ENCODE measurements at places on chromosomes 7 and 10.

- no peak for DNase-seq
Measured at GRCh38 chr7:128884561-128885369, 22.1 kb downstream of the ATP6V1F start.

DNA sequence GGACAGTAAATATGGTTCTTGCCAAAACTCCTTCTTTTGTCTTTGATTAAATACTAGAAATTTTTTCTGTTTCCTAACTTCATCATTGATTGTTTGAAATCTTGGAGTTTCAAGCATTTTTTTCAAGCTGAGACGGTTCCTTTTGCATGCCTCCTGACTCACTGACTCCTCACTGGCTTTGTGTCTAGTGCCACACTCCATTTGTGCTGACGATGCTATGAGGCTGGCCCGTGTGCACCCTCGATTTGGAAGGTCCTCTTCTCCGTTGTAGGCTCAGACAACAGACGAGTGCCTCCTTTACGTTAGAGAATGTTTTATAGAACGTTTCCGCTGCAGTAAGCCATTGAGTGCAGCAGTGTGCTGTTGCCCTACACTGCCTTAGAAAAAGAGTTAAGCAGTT, 10.8 kb upstream of the CSGALNACT2 start:
- no peak for DNase-seq

DNA sequence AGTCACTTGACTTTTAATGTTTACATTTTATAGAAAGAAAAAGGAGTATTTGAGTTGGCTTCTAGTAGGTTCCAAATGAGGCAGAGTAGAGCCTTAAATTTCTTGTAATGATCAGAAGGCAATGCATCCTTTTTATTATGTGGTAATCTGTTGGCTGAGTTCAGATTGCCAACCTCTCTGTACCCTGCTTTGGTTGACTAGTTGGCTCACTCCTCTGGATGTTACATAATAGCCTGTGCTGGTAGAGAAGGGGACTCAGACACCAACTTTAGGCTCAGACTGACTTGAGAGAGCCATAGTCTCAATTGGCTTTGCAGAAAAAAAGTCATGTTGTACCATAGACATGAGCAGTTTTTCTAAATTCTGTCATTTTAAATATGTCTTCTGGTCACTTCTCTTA, 46.8 kb upstream of the GLCCI1 start:
- DNase-seq: no peak

DNA sequence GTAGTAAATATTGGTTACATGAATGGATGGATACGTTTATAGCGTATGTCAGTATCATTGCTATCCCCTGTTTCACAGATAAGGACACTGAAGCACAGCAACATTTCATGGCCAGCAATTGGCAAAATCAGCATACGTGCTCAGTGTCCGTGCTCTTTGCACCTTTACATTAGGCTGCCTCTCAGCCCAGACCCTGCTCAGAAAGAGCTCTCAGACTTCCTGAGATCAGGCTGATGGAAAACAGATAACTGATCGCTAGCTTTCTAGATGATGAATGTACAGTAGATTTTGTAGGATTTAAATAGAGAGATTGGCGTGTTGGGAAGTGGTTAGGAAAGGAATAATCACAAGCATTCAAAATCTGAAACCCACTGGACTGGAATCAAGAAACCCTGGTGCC, 106.7 kb downstream of the ARID5B start:
- DNase-seq: no peak

DNA sequence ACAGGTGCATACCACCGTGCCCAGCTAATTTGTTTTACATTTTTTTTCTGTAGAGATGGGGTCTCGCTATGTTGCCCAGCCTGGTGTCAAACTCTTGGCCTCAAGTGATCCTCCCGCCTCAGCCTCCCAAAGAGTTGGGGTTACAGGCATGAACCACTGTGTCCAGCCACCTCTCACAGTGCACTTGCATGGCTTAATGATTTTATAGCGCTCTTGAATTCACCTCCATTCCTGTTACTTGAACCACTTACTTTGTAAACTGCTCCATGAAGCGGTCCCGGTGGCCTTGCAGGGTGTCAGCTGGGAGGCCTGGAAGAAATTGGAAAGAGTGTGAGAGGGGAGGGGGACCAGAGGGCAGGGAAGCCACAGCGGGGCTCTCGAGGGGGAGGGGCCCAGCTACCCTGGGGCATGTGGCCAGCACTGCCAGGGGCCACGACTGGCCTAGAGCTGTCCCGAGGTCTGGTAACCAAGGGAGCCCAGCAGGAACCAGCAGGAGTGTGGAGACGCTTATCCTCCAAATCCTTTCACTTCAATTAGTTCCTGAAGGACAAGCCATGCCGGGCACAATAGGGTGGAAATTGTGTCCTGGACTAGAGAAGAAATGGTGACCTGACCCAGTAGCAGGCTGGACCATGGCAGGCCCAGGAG, 76.0 kb downstream of the SPDYE5 start:
- DNase-seq: no peak

DNA sequence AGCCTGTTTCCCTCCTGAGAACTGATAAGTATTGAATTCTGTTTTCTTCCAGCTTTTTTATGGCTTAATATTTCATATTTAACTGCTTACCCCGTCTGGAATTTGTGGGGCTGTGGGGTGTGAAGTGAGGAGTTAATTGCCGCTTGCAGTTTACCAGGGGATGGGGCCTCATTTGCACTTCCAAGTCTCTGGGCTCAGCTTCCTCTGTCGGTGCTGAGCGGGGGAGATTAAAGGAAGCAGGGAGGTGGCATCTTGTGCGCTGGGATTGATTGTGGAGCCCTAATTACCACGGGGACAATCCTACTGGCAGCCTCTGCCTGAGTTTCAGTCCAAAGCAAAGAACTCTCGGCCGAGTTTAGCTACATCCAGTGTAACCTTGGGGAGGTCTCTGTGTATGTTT, 33.4 kb downstream of the ELFN1 start:
- no peak for DNase-seq

- DNase-seq: no peak
Measured at GRCh38 chr10:45383682-45384330, 9.8 kb downstream of the ALOX5 start.

DNA sequence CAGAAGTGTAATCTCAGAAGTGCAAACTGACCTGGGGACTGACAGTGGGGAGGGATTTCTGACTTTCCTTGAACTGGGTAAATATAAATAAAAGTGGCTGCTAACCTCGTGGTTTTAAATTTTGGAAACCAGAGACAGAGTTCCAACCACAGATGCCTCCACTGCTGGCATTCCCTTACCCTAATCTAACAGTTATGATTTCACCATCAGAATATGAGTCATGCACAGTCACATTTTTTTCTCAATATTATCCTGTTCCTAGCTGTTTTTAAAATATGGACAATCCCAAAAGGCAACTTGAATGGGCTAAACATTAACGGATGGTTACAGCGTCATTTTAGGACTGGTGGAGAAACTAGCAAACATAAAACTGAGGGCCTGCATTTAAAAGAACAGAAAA, 264.3 kb upstream of the INHBA start:
- DNase-seq: no peak

DNA sequence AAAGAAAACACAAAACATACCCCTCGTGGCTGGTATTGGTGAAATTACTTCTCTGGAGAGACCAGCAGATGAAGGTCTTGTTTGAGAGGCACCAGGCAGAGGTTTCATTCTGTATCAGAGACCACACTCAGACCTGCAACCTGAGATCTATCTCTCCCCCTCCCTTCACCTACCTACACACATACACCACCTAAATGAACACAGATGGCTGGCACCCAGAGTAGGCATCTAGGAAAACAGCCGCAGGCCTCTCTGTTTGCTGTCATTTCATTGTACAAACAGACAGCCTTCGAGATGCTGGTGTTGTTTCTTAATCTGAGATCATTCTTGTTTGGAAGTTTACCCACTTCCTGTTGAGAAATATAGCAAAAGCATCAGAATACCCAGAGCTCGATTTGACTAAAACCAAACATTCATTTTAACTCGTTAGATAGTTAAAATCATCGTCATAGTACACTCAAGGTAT, 173.9 kb upstream of the SLC25A13 start:
- DNase-seq: no peak

GRCh38 chr10:75876710-75877109, 445.3 kb downstream of the LRMDA start:
- no peak for DNase-seq

DNA sequence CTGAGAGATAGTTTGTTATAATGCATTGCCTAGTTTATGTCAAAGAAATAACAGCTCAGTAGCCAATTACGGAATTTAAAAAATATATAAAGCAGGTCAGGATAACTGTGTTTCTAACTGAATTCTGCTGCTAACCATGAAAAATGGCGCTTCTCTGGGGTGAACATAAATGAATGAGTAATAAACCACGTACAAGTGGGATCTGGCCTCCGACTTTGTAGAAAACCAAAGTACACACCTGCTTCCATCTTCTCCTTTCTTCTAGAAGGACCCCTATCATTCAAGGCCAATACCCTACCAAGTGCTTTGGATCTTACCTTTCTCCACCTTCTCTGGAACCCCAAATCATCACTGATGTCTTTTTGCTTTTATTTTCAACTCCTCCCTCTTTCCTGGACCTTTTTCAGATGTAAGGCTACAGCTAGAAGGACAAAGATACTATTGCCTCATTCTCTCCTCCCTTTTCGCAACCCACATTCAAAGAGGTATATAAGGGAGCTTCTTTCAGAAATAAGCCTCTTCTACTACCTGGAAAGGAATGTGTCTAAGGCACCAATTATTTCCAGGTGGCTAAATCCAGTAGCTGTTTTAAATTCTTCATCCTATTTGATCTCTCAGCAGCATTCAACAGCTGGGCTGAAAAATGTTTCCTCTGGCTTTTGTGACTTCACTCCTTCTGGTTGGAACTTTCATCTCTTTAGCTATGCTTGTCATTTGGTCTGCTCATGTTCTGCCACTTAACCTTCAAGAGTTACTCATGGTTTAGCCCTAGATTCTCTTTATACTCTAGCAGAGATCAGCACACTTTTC, 37.7 kb downstream of the NAMPT start:
- DNase-seq: no peak

GRCh38 chr7:151068069-151068773, 8.8 kb downstream of the SLC4A2 start:
- DNase-seq: no peak

DNA sequence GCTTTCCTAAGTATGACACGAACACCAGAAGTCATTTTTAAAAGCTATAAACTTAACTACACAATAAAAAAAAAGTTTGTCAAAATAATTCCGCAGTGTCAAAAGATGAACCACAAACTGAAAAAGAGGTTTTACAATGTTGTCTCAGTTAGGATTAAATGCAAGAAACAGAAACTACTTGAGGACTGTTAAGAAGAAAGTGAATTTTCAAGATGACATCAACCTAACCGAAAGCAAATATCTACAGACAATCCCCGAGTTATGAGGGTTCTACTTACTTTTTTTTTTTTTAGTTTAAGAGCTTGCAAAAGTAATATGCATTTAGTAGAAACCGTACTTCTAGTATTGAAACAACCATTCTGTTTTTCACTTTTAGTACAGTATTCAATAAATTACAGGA, 62.3 kb downstream of the TFPI2 start:
- no peak for DNase-seq

- no peak for DNase-seq
Measured at GRCh38 chr10:86190291-86190690, 176.3 kb downstream of the GRID1 start.

GRCh38 chr10:101126684-101127628, 4.1 kb upstream of the TLX1 start:
- no peak for DNase-seq

DNA sequence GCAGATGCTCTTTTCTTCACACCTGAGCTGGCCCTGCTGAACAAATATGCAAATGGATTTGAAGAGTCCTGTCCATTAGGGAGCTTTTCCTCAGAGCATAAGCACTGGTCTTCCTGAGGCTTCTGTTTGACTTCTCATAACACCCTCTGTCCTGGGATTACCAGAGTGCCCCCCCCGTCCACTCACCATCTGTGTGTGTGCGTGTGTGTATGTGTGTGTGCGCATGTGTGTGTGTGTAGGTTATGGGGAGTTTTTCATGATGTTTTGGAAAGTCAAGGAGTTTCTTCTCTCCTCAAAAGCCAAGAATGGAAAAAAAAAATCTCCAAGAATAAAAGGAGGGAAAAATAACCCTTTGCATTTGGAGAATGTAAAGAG, 57.7 kb upstream of the COMTD1 start:
- no peak for DNase-seq

DNA sequence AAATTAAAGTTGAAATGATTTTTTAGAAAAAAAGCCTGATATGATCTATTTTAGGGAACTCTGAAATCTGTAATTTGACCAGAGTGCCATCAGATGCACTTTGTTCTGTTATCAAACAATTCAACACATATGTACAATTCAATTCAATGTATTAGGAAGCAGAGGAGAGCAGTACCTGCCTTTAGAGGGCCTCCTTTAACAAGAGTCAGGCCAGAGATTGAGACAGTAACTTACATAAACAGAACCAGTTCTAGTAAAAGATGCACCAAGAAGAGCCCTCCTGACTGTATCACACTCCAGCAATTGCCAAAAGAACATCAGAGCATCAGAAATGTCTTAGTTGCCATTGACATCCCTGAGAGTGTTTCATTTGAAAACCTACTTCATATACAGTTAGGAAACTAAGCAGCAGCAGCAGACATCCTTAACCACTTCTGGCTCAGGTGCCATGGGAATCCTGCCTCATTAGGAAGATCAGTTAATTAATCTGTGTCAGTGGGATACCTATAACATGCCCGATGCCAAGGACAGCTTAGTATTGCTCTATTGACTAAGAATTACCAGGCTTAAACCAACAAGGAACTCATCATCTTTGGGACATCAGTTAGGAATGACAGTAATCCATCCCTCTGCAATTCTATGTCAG, 1222.6 kb upstream of the LRRN3 start:
- no peak for DNase-seq

DNA sequence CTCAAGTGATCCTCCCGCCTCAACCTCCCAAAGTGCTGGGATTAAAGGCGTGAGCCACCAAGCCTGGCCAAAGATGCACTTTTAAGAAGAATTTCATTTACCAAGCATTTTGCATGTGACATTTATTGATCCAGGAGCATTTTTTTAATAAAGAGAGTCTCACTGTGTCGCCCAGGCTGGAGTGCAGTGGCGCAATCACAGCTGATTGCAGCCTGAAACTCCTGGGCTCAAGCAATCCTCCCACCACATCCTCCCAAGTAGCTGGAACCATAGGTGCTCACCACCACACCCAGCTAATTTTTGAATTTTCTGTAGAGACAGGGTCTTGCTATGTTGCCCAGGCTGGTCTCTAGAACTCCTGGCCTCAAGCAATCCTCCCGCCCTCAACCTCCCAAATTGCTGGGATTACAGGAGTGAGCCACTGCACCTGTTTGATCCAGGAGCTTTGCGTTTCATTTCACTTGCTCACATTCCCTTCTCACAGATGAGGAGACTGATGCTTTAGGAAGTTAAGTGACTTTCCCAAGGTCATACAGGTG, 4.4 kb upstream of the TBL2 start:
- DNase-seq: no peak

GRCh38 chr7:151226560-151226874, 488 bp downstream of the ABCF2 start:
- no peak for DNase-seq

GRCh38 chr10:120493411-120494312, 36.6 kb downstream of the PLPP4 start:
- no peak for DNase-seq

All from activated CD4-positive, CD25-positive, alpha-beta regulatory T cell treated with anti-CD3 and anti-CD28 coated beads, Interleukin-2, amount 50 U/mL, for 16 hours (primary cell).